Cardiac septum (tissue), 1 donor: ENCODE measurements at places on chromosomes 6 and 20. TPM values are rescaled to one million over a fixed set of nuclear protein-coding genes. Genes with fewer than 3 reads are reported as not detected.

OPN5 gene
- total RNA-seq = not detected

- DNase-seq = peak; percentile 91
Measured at GRCh38 chr20:48620507-48621375, 207.1 kb downstream of the PREX1 start.

ELOVL2 gene
- total RNA-seq = 1.8 TPM

- DNase-seq = no peak
Measured at GRCh38 chr6:52511572-52512151, 65.2 kb downstream of the TRAM2 start.

TREM2 gene
- total RNA-seq = 1.1 TPM

RNF182 gene
- 0.19 TPM for total RNA-seq
